ENCODE measurements at places on chromosomes 16 and 17.
A peak's percentile ranks its signal among the peaks of the same experiment; 100 is the strongest.

DNA sequence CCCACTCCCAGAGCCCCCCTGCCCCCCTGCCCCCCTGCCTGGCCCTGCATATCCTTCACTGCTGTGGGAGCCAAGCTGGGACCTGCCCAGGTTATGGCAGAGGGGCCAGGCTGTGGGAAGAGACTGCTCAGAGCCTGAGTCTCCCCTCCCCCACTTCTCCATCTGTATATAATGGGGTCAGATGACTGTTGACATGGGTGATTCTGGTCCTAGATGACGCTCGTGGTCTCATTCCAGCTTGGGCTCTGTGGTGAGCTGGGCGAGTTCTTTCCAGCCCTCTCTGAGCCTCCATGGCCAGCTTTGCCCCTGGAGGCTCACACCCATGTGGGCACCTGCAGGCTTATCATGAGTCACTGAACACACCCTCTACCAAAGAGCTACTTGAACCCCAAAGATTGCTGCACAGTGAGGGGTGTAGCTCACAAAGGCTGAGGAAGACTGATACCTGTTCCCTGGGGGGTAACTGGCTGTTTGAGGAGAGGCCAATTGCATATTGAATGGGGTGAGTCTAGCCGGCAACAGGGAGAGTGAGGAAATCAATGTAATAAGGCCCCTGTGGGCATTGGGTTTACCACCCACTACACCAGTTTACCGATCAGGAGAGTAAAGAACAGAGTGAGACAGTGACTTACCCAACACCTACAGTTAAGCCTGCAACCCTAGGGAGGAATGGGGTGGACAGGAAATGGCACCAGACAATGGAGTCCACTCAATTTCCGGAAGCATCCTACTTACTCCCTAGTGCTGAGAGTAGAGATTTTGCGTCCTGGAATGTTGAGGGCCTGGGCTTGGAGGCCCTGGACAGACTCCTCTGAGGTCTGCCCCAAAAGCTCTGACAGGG lies 4.2 kb upstream of the SREBF1 start:
- peak; percentile 38 for DNase-seq

DNA sequence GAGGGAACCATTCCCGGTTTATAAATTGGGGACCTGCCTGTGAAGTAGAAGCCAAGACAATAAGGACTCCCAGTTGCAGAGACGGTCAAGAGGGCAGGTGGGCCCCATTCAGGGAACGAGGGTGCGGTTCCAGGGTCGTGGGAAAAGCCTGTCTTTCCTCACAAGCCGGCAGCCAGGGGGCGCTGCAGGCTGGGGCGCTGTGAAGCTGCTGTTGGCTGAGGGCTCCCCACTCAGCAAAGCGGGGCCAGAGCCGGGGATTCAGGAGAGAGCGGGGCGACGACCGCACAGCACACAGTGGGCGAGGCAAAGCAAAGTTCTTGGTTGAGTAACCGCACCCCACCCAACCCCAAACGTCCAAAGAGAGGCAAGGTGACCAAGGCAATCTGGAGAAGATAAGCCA lies 24.9 kb downstream of the CDRT15 start:
- DNase-seq: peak; percentile 44

- no peak for DNase-seq
Measured at GRCh38 chr17:58538811-58539409, 24.5 kb upstream of the MTMR4 start.

DNA sequence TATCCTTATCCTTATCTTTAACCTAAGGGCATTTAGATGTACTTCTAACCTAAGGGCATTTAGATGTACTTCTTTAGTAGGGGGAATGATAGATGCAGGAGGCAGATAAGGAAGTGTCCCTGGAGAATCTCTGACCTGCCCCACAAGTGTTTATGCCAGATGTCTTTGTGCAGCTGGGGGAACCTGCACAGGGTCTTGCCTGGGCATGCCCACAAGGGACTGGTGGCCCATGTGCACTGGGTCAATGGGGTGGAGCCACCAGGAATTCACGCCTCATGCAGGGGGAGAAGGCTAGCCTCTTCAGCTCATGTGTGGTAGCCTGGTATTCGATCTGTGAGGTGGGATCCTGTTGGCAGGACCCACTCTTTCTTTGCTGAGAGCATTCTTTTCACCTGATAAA lies 38.0 kb downstream of the CA10 start:
- DNase-seq: no peak

GRCh38 chr17:65730711-65731169 lies 169.3 kb upstream of the AXIN2 start:
- DNase-seq: no peak

GRCh38 chr16:24834459-24835335 lies 11.1 kb upstream of the SLC5A11 start:
- no peak for DNase-seq

DNA sequence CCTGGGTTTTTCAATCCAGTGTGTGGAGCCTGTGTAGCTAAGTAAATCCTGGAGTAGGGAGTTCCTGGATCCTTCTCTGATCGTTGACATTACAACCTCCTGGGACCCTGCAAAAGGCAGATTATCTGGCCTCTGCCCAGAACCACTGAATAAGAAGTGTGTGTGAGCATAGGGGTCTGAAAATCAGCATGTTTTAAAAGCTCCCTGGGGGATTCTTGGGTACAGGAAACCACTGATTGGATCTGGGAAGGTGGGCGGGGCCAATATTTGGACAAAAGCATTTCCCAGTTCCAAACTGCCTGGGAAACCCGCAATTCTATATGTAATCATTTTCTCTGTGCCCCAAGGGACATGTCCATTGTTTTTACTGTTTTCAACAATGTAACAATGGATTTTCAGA lies 27.2 kb upstream of the BEAN1 start:
- no peak for DNase-seq

DNA sequence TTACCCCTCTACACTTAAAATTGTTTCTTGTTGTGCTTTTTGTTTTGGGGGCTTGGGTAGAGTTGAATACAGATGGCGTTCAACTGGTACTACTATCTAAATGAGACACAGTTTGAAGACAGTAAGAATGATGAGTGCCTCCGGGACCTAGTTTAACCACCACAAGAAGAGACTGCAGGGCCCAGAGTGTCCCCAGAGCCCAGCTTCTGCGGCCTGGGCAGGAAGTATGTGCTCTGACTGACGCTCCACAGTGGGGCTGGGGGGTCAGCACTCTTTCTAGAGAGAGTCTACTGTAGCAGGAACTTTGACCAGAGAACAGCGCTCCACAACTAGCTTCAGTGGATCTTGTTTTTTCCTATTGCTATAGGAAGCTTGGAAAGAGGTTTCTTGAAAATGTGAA lies 174.0 kb downstream of the VPS53 start:
- DNase-seq: no peak

DNA sequence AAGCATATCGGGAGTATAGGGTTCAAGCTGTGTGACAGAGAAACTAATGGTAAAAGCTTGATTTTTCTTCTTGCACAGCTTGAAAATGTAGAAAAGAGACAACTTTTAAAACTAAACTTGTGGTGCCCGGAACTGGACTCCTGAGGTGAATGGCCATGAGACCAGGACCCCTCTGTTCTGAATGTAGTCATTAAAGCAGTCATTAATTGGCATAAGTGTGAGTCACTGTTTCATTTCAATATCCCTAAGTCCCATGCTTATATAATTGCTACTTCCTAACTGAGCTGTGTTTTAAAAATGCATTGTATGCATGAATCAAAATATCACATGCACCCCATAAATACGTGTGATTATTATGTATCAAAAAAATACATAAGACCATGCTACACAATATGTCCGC lies 463.1 kb upstream of the DYNLRB2 start:
- DNase-seq: no peak

DNA sequence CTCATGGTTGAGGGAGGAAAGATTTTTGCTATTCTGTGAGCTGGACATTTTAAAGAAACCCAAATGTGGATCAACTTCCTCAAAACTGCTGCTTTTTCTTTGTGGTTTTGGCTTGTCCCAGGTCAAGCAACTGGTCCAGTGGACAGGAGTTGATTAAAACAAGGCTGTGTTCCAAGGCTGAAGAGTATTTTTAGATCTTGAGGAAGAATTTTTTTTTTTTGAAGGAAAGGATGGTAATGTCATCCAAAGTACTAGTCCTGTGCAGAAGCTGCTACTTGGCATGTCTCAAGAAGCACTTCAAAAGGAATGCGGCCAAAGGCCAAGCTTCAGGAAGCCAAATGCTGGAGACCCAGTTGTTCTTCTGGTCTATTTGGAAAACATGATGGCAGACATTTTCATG lies 8.0 kb upstream of the MYH2 start:
- no peak for DNase-seq

DNA sequence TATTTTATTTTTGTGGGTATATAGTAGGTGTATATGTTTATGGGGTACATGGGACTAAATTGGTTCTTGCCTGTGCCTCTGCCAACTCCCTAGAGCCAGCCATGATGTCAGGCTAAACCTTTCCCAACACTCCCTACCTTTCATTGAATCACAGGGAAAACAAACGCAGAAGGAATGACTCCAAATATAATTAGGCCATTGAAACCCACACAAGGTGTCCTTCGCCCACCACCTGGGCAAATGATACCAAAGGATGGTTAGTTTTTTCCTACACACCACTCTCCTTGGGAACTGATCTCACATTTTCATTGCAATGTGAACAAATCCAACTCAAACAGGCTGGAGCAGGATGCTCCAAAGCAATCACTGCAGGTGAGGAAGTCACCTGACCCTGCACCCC lies 27.5 kb downstream of the WSB1 start:
- peak; percentile 1 for DNase-seq

DNA sequence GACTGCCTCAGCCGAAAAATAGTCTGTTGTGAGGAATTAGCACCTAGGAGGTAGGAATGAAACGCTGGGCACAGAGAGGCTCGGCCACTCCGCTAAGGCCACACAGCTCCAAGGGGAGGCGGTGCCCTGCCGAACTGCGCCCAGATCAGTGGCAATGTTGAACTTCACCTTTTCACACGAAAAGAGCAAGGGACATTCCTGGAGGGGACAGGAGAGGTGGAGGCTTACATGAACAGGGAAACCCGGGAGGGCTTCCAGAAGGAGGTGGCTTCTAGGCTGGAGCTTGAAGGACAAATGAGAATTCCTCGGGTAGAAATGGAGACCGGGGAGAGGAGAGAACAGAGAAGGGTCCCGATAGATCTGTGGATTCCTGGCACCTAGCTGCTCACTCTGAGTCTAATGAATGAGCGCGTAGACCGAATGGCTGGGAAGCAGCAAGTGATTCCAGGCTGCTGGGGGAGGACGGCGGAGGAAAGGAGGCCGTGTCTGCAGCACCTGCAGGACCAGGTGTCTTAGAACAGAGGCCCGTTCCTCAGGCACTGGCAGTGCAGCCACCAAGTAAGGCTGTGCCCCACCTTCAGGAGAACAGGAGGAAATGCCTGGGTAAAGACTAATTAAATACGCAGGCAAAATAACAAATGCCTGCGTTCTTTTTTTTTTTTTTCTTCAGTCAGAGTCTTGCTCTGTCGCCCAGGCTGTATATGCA lies 722 bp upstream of the SLC38A10 start:
- peak; percentile 26 for DNase-seq

DNA sequence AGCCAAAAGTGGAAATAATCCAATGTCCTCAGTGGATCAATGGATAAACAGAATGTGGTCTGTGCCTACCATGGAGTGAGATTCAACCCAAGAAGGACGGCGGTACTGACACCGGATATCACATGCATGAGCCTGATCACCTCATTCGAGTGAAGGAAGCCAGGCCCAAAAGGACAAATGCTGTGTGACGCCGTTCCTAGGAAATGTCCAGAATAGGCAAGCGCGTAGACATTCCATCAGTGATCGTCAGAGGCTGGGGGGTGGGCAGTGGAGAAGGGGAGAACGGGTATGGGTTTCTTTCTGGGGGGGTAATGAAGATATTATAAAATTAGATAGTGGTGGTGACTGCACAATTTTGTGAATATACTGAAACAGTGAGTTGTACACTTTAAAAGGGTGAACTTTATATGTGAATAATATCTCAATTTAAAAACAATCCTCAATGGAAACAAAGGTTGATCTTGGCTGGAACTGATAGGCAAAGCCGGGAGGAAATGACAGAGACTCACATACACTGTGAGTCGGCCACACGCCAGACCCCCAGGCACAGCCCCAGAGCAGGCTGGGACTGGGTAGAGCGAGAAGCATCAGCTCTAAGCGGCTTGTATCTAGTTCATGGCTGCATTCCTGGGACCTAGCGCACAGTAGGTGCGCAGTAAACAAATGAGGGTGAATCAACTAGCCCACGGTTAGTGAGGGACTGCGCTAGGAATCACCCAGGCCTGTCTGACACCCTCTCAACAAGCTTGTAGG lies 3.5 kb downstream of the DBNDD1 start:
- no peak for DNase-seq

GRCh38 chr16:11140098-11140375 lies 116.0 kb downstream of the SOCS1 start:
- DNase-seq: no peak

DNA sequence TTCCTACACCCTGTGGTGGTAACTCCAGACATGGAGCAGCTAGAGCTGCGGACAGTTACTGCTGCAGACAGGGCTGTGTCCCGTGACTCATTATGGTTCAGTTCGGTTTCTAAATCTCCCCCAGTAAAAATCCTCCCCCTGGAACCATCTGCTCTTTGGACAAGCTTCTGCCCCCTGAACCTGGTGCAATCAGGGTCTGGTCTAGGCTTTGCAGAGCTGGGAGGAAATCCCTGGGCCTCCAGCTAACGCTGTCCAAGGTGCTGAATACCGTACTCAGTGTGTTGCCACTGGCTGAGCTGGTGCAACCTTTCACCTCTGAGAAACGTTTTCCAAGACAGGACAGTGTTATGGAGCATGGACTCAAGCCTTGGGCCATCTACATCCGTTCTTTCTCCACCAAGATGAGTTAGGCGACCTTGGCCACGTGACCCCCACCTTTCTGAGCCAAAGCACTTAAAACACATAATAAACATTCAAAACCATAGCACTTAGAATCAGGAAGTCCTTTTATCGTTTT lies 142.0 kb downstream of the CPPED1 start:
- DNase-seq: peak; percentile 20

- DNase-seq: peak; percentile 3
Measured at GRCh38 chr16:12315330-12316136, 339.0 kb downstream of the SNX29 start.

DNA sequence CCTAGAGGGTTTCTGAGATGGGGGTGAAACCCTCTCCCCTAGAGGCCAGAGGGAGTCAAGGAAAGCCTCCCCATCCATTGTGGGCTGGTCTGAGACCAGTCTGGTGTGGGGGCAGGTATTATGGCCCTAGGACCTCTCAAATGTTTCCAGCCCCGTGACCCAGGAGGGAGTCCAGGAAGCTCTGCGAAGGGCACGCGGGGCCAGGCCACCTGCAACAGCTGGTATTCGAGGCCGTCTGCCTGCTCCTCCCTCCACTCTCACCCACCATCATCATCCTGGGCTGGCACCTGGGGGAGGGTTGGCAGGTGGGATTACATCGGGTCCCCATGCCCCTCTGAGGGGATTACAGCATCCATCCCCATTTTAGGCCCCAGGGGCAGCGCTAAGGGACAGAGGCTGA lies 38.1 kb upstream of the DLX4 start:
- DNase-seq: no peak

DNA sequence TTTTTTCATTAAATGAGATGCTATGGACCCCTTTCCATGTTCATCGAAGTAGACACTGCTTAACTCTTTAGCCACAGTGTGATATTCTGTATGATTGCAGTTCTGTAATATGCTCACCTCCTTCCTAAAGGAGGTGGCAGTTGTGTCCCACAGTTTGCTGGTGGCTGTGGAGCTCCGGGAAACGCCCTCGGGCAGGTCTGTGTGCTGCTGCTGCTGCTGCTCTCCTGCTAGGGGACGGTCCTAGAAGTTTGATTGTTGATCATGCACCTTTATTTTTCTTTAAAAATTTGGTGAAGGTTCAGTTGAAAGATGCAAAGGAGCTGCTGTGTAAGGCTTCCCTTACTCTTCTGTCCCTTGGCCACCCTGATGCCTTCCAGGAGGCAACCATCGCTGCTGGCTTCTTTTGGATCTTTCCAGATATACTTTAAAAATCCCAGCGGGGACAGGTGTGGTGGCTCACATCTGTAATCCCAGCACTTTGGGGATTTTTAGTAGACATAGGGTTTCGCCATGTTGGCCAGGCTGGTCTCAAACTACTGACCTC lies 8.4 kb upstream of the CLEC18A start:
- no peak for DNase-seq

All from inflammatory macrophage (primary cell).